ENCODE measurements at places on chromosomes 4 and X.

GRCh38 chr4:146334862-146335449 lies 120.6 kb downstream of the REELD1 start:
- DNase-seq: no peak

GRCh38 chr4:40399578-40399977 lies 64.4 kb downstream of the CHRNA9 start:
- no peak for DNase-seq

DNA sequence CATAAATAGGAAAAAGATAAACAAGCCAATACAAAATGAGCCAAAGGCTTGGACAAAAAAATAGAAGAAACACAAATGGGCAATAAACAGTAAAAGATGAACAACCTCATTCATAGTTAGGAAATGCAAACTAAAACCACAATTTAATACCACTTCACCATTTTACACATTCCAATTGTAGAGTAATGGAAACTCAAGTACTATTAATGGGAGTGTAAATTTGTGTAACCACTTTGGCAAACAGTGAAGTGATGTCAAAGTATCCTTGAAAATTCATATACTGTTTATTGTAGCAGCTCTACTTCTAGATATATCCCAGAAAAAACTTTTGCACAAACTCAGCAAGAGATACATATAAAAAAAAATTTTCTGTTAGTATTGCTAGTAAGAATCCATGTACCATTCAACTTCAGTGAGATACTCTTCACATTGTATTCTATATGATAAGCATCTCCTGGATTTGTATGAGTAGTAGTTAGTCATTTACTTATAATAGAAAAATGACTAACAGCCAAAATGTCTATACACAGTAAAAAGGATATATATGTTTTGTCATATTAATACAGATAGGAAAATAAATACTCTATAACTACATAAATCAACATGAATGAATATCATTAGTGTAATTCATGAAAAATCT lies 229.8 kb downstream of the DKK2 start:
- DNase-seq: no peak

DNA sequence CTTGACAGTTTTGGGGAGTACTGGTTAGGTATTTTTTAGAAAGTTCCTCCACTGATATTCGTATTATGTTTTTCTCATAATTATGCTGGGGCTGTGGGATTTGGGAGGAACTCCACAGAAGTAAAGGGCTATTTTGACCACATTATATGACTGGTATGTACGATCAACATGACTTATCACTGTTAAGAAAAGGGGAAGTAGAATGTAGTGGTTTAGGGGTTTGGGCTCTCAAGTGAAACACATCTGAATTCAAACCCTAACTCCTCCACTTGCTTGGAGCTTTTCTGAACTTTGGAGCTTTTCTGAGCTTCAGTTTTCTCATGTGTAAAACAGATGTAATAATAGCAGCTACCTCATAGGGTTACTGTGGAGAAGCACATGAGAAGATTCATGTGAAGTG lies 96.4 kb upstream of the C1GALT1C1 start:
- DNase-seq: no peak

DNA sequence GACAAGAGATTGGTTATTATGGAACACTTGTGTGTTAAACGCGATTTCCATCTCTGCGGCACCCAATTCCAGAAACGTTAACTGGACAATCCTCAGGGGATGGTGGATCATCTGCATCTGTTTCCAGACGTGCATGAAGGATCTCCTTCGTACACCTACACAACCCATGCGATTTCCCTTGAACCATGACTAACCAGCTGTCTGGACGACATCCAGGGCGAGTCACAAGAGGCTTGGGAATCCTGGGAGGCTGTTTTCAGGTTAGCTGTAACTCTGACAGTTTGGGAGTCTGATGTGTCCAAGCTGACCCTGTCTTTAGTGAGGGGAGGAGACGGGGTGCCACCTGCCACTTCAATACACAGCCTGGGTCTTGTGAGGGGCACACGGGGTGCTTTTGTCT lies 84.5 kb downstream of the GATB start:
- no peak for DNase-seq

- DNase-seq: no peak
Measured at GRCh38 chr4:144733566-144733965, 87.6 kb downstream of the HHIP start.

GRCh38 chr4:178941975-178942374 lies 1499.7 kb upstream of the AGA start:
- no peak for DNase-seq

GRCh38 chr4:39563346-39563847 lies 36.2 kb upstream of the UGDH start:
- no peak for DNase-seq

DNA sequence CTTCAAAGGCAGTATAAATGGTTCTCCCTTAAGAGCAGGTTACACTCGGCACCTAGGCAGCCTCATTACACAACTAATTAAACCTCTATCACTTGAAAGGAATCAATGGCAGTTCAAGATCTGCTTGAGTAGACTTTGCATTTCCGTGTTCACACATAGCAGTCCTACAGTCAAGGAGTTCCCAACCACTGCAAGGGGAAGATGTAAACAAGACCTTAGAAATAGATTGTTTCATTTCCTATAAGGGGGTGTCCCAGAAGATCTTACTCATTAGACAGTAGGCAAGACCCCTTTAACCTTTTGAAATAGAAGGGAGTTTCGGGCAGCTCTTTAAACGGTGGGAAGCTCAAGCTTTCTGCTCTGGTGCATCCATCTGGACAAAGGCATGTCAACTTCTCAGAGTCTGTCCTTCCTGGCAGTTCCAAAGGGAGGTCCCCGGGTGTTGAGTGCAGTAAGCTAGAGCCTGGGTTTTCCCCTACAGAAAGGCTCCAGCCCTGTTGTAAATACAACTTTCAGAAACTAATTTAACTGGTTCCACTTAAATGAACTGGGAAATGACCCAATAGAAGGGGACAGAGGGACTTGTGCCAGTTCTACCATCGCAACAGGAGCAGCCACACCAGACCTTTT lies 150.8 kb downstream of the RBMX2 start:
- DNase-seq: no peak

DNA sequence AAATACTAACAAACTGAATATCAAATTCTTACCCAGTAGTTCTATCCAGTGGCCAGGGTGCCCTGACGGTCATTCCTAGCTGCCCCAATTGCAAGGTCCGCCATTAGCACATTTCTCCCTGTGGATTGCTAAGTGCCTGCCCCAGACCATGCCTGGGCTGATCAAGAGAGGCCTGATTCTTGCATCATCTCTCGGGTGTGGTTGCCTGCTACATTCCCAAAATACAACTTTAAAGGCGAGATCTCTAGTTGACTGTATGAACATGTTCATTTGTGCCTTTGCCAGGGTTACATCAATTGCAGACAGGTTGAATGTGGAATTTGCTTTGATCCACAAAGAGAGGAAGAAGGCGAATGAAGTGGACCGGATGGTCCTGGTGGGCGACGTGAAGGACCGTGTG lies 28.0 kb downstream of the PRPS2 start:
- DNase-seq: no peak

DNA sequence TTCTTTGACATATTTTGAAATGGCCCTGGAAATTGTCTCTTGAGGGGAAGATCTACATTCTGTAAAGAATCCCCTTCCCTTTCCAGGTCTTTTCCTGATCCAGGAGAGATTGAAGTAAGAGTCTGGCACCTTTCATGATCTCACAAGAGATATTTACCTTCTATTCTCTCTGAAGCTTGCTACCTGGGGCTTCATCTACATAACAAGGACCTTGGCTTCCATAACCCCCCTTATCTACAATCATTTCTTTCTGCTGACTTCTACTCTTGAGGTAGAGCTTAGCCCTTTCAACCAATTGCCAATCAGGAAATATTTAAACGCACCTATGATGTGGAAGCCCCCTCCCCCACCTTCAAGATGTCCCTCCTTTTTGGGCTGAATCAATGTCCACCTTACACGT lies 383.7 kb upstream of the MAGEB18 start:
- DNase-seq: no peak

- no peak for DNase-seq
Measured at GRCh38 chr4:159639671-159640323, 536.9 kb downstream of the RAPGEF2 start.

DNA sequence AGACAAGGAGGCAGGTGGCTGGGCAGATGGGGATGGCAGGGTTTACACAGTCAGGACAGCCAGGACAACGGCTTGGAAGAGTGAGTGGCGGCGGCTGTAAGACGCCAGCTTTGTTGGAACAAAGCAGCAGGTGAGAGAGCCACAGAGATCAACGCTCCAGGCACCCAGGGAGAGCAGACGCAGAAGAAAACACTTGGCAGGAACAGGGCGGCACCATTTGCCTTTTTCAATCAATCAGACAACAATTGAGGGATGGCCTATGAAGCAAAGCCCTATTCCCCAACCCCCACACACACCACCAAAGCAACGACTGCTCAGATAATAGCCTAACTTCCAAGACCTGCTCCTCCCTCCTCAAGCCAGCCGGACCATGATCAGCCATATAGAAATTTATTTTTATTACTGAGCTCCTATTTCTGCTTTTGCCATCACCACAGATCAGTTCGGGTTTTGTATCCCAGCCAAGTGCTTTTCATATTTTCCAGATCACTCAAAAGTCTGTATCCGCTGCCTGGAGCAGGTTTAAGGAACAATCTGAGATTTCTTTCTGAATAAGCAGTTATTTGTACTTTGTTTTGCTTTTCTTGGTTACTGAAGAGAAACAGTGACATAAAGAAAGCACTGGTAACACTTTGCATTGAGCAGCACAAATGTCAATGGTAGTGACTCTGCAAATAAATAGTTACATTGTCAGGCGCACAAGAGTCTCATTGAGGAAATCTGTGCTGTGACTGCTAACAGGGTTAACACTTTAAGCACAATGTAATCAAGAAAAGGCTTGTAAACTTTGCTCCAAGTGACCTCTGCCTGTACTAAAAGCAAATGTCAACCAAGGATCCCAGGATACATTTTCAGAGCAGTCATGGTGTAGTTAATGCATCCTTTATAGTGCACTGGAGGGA lies 81.8 kb upstream of the RBPJ start:
- no peak for DNase-seq

GRCh38 chr4:74608151-74608949 lies 163.4 kb downstream of the AREG start:
- no peak for DNase-seq

GRCh38 chrX:68827848-68828624 lies 785 bp upstream of the EFNB1 start:
- DNase-seq: peak; percentile 39

DNA sequence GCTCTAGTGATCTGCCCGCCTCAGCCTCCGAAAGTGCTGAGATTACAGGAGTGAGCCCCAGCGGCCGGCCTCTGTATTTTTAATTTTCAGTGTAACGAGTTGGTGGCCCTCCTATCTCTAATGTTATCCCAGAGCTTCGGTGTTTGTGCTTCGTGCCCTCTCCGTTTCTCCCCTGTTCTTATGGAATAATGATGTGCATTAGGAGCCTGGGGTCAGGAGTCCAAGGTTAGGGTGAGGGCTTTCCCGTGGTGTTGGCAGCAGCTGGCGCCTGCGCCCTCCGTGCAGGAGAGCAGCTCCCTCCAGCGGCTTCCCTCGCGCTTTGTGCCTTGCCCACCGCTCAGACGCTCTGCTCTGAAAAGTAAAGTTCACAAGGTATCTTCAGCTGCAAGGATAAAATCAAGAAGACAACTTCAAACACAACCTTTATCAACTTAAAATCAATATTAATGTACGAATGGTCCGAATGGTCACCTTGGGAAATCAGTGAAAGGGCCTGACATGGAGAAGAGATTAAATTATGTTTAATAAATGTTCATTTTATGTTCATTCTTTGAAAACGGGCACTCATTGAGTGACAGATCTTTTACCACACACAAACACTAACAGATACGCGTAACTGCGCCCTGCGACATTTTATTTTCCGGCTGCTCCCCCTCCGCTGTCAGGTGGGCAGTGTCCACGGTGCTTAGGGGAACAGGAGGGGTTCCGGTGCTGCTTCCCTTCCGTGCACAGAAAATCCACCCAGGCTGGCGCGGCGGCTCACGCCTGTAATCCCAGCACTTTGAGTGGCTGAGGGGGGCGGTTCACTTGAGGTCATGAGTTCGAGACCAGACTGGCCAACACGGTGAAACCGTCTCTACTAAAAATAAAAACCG lies 62.4 kb downstream of the TRAPPC11 start:
- no peak for DNase-seq

DNA sequence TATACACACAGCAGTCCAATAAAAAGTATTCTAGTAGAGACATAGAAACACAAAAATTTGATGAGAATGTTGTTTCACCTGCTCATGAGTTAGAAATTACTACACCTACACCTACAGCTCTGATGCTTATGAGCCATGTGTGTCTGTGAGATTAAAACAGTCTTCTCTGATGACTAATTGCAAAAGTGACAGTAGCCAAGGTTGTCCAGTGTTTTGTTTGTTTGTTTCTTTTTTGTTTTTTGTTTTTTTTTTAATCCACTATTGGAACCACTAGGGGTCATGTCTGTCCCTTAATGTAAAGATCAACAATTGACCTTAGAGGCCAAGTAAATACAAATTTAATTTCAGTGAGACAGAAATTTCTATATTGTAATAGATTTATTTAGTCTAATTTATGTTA lies 423.1 kb downstream of the TEX13C start:
- DNase-seq: no peak

- no peak for DNase-seq
Measured at GRCh38 chrX:17040711-17041110, 94.3 kb downstream of the REPS2 start.

DNA sequence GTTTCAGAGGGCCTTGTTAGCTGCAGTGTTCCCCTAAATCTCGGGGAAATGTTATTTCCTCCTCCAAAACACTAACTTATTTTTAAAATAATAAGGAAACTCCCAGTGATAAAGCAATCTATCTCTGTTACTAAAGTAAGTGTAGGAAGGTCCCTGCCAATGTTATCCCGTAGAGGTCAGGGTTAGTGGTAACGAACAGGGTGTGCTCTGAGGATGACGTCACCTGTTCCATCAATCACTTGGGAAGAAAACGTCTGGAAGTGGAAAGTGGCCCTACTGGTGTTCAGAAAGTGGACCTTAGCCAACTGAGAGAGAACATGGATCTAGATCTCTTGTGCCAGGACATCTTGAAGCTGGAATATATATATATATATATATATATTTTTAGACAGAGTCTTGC lies 249.5 kb downstream of the BCOR start:
- DNase-seq: no peak

- DNase-seq: no peak
Measured at GRCh38 chr4:168724686-168725411, 228.0 kb downstream of the PALLD start.
